ENCODE measurements at places on chromosomes 2 and 18. TPM values are rescaled to one million over a fixed set of nuclear protein-coding genes. Genes with fewer than 3 reads are reported as not detected.

Gene SMAD2
- 91.1 TPM for total RNA-seq

- no peak for DNase-seq
Observed at GRCh38 chr2:65073879-65074565, 17.8 kb downstream of the CEP68 start.

Gene STK16
- 26.6 TPM for total RNA-seq

DNA sequence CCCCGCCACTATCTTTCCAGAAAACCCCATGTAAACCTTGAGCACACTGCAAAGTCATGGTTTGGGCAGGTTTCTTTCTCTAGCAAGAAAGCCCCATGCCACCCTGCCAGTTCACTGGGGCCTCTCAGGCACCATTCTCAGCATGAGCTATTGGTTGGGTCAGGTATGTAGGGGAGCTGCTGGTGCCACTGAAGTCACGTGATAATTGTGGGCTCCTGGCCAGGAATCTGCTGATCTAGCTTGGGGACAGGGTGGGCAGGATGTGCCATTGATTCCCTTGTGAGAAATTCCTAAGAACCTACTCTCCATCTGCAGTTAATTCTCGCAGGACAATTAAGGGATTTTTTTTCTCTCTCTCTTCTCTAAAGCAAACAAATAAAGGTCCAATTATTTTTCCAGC, 26.5 kb upstream of the HNMT start:
- DNase-seq: peak; percentile 26

GRCh38 chr2:188478724-188479123, 187.1 kb downstream of the GULP1 start:
- peak; percentile 20 for DNase-seq

Gene TMEM247
- not detected for total RNA-seq

- DNase-seq: no peak
Observed at GRCh38 chr18:25097057-25097456, 254.9 kb downstream of the ZNF521 start.

GRCh38 chr2:184927040-184927439, 328.7 kb downstream of the ZNF804A start:
- DNase-seq: no peak

GRCh38 chr2:181178130-181178529, 197.7 kb downstream of the UBE2E3 start:
- DNase-seq: no peak

Gene CCDC74B
- total RNA-seq: 35.1 TPM

Gene POTEC
- total RNA-seq: 0.13 TPM

DNA sequence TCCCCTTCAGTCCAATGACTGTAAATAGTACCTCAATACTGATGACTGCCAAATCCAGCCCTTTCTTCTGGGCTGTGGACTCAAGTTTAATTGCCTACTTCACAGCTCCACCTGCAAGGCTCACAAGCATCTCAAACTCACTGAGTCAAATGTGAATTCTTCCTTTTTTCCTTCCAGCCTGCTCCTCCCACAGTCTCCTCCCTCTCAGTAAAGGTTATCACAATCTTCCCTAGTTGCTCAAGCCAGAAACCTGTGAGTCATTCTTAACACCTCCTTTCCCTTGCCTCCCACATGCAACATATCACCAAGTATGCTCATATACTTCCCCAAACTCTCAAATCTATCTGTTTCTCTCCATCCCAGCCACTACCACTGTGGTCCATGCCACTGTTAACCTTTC, 3.7 kb upstream of the MFSD6 start:
- no peak for DNase-seq

- peak; percentile 14 for DNase-seq
Observed at GRCh38 chr2:50492477-50492851, 539.5 kb downstream of the NRXN1 start.

GRCh38 chr2:168246483-168247340, 683 bp downstream of the STK39 start:
- DNase-seq: peak; percentile 78

GRCh38 chr18:29840089-29840488, 1202.5 kb downstream of the DSC3 start:
- DNase-seq: no peak

DNA sequence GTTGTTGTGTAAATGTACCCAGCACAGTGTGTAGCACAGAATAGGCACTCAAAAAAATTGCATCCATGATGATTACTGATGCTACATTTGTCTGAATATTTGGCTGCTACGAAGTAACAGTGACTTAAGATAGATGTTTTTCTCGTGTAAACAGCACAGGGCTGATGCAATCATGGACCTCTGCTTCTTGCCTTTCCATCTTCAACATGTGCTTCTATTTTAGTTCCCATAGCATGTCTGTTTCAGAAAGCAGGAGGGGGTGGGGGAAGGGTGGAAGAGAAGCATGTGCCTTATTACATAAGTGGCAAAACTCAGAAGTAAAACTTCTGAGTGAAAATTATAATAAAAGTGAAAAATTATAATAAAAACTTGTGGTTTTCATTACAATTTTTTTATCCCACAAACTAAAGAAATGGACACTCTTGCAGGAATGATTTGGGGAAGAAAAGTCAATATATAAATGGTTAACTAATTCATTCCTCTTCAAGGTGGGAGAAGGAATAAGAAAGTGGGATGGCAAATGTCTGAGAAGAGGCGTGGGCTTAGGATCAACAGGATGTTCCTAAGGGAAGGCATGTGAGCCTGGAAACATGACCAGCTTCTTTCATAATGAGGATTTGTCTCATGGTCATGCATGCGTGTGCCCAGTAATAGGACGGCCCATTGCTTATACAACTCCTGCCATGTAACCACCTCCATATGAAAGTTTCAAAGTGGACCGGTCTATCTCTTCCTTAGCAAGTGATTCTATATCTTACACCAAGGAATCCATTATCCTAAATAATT, 27.2 kb downstream of the CCBE1 start:
- DNase-seq: no peak

GRCh38 chr2:221780281-221780688, 208.2 kb upstream of the EPHA4 start:
- no peak for DNase-seq

- DNase-seq: no peak
Observed at GRCh38 chr2:236764716-236765115, 195.1 kb downstream of the ACKR3 start.
